ENCODE measurements at places on chromosomes 1 and 21. TPM values are rescaled to one million over a fixed set of nuclear protein-coding genes. Genes with fewer than 3 reads are reported as not detected.

The PROK1 gene
- polyA plus RNA-seq, result 0.07 TPM

The HUNK gene
- 1.1 TPM for polyA plus RNA-seq

The REN gene
- not detected for polyA plus RNA-seq

GRCh38 chr1:237556911-237557310 lies 333.8 kb downstream of the ZP4 start:
- H3K27me3 ChIP-seq, result no peaks in the 10 kb centered on the region
- DNase-seq, result no peak
- no peak overlapping the region for H3K4me3 ChIP-seq

GRCh38 chr1:41699861-41700248 lies 215.4 kb upstream of the EDN2 start:
- H3K36me3 ChIP-seq, result no peaks in the 10 kb centered on the region
- H3K4me1 ChIP-seq, result no peaks in the 10 kb centered on the region
- H3K4me3 ChIP-seq, result no peak overlapping the region
- DNase-seq, result no peak

- no peaks in the 10 kb centered on the region for H3K4me1 ChIP-seq
- no peak for DNase-seq
- no peaks in the 10 kb centered on the region for H3K27me3 ChIP-seq
- no peaks in the 10 kb centered on the region for H3K36me3 ChIP-seq
- no peak overlapping the region for H3K4me3 ChIP-seq
Observed at GRCh38 chr1:195946500-195946899, 661.7 kb downstream of the KCNT2 start.

DNA sequence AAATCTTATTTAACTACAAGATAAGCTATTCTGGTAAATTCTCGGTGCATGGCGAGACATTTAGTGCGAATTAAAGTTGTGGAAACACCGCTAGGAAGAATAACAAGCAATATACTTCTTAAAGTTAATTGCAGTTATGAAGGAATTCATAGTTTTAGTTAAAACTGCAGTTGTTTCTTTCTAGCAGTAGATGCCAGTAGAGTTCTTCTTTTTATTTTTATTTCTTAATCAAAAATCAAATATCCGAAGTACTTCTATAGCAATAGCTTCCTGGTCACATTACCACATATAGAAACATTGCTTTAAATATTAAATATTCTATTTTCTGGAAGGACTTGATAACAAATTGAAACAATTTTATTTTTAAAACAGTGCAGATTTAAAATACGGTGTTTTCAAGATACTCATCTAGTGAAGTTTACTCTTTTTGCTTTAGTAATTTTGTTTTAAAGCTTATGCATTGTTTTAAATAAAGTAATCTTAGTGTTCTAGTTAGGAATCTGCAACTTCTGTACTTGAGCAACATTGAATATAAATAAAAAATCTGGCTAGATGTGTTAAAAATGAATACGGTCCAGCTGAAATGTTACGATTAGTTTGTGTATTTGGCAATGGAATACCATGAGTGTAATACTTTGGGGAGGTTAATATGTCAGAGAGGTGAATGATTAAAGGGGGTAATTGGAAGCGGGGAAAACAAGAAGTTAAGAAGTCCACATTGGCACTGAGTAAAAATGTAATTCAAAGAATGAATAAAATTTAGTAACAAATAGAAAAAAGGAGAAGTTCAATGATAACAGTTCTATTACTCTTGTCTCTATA lies 2.7 kb upstream of the PRKACB start:
- no peaks in the 10 kb centered on the region for H3K4me1 ChIP-seq
- H3K27me3 ChIP-seq, result no peaks in the 10 kb centered on the region

- DNase-seq, result peak; percentile 29
- no peaks in the 10 kb centered on the region for H3K36me3 ChIP-seq
- no peak overlapping the region for H3K4me3 ChIP-seq
- H3K4me1 ChIP-seq, result no peaks in the 10 kb centered on the region
Observed at GRCh38 chr1:218474128-218474527, 129.0 kb downstream of the TGFB2 start.

The PLA2G2F gene
- polyA plus RNA-seq, result 0.01 TPM

The CYYR1 gene
- polyA plus RNA-seq, result 2.2 TPM

The PITHD1 gene
- polyA plus RNA-seq, result 32.4 TPM

DNA sequence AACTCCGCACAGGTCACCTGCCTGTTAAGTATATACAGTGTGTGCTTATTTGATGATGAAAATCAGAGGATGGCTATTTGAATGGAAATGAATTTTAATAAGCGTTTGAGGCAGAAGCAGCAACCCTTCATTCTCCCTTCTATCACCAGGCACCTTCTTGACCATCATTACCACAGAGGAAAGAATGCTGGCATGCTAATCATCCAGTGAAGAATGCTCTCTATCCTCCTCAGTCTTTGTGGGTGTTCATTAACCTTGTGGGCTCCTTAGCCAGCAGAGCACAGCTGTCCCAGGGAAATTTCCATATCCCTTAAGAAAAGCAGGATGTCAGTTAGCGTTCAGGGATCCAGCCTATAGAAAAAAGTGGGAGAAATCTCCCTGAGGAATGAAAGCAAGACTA lies 428.0 kb upstream of the CAMK1G start:
- no peaks in the 10 kb centered on the region for H3K36me3 ChIP-seq
- H3K4me3 ChIP-seq, result no peak overlapping the region
- H3K4me1 ChIP-seq, result no peaks in the 10 kb centered on the region
- H3K27me3 ChIP-seq, result no peaks in the 10 kb centered on the region
- DNase-seq, result no peak

The FNDC10 gene
- polyA plus RNA-seq, result 0.54 TPM

The CFAP57 gene
- not detected for polyA plus RNA-seq

The TMEM52 gene
- 4.6 TPM for polyA plus RNA-seq

GRCh38 chr1:116390195-116390594 lies 17.2 kb downstream of the ATP1A1 start:
- H3K27me3 ChIP-seq, result no peaks in the 10 kb centered on the region
- H3K4me1 ChIP-seq, result peaks cover 5% of the 10 kb centered on the region
- peaks cover 47% of the 10 kb centered on the region for H3K36me3 ChIP-seq
- peak; percentile 42 for DNase-seq

The DMRTA2 gene
- 0.03 TPM for polyA plus RNA-seq

The SHISAL2A gene
- not detected for polyA plus RNA-seq

DNA sequence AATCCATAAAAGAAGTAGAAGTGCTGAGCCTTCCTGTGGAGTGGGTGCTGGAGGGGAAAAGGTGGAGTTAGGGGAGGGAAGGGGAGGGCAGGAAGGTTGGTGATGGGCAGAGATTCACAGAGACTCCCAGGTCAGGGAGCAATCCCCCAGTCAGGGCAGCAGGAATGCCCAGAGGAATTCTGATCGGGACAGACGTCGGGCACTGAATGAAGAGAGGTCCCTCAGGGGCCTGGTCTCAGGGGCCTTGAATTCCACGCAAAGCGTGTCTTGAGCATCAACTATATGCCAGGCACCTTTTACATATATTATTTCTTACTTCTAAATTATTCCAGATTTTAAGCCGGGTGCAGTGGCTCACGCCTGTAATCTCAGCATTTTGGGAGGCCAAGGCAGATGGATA lies 7.2 kb upstream of the PADI1 start:
- no peak for DNase-seq
- no peak overlapping the region for H3K27ac ChIP-seq
- no peaks in the 10 kb centered on the region for H3K36me3 ChIP-seq
- no peaks in the 10 kb centered on the region for H3K4me1 ChIP-seq
- H3K4me3 ChIP-seq, result no peak overlapping the region

- H3K36me3 ChIP-seq, result peaks cover 47% of the 10 kb centered on the region
- no peak for DNase-seq
- H3K4me3 ChIP-seq, result no peak overlapping the region
- no peaks in the 10 kb centered on the region for H3K4me1 ChIP-seq
- H3K27me3 ChIP-seq, result no peaks in the 10 kb centered on the region
Observed at GRCh38 chr1:5969168-5969567, 23.1 kb downstream of the NPHP4 start.

- H3K4me3 ChIP-seq, result no peak overlapping the region
- H3K4me1 ChIP-seq, result no peaks in the 10 kb centered on the region
- no peaks in the 10 kb centered on the region for H3K27me3 ChIP-seq
Observed at GRCh38 chr21:26437326-26438009, 135.6 kb downstream of the CYYR1 start.

DNA sequence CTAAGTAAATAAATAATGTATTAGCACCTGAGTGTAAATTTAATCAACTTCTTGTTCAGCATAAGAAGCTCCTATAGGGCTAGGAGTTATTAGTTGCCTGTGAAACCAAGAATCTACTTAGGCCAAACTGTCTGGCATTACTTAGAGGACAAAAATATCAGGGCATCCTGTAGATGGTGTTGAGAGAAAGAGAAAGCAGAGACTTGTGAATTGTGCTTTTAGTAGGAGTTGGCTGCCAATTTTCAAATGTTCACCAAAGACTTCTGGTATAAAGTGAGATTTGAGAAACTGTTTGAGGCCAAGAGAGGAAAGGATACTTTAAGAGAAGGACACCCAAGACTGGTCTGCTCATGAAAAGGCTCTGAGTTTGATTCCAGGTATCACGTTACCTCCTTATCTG lies 315.5 kb upstream of the DEPDC1 start:
- H3K27ac ChIP-seq, result no peak overlapping the region
- no peaks in the 10 kb centered on the region for H3K36me3 ChIP-seq
- no peak for DNase-seq
- no peaks in the 10 kb centered on the region for H3K4me1 ChIP-seq

The RHOU gene
- polyA plus RNA-seq, result 41.9 TPM

DNA sequence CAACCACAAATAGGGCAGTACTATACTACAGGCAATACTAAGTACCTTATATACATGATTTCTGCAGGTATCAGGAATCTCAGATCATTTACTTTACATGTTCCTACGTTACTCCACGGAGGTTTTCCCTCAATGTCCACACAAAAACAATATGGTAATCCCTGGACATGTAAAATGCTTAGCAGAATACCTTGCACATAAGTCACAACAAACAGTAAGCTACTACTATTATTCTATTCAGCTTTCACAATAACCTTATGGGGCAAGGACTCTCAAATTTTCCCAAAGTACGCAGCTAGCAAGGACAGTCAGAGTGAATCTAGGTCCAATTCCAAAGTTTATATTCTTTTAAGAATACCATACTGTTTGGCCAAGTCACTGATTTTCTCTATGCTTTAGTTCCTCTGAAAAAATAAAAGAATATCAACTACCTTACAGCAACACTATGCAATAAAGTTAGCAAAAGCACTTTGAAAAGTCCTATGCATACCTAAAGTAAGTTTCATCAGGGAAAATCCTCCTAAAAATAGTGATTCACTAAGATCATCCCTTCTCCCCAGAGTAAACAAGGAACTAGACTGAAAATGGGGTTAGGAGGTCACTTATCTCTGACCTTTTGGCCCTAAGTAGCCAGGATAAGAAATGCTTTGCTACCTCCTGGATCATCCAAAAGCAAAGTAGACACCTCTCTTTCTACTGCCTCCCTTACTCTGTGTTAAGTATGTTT lies 67.4 kb downstream of the LUZP1 start:
- H3K27ac ChIP-seq, result peak overlapping the region; percentile 79
- H3K36me3 ChIP-seq, result peaks cover 6% of the 10 kb centered on the region
- DNase-seq, result no peak
- no peak overlapping the region for H3K4me3 ChIP-seq
- no peaks in the 10 kb centered on the region for H3K27me3 ChIP-seq
- peaks cover 25% of the 10 kb centered on the region for H3K4me1 ChIP-seq

GRCh38 chr1:178155481-178156255 lies 61.8 kb downstream of the RASAL2 start:
- H3K27ac ChIP-seq, result no peak overlapping the region
- DNase-seq, result peak; percentile 88
- peaks cover 3% of the 10 kb centered on the region for H3K36me3 ChIP-seq
- H3K4me1 ChIP-seq, result no peaks in the 10 kb centered on the region
- no peak overlapping the region for H3K4me3 ChIP-seq
- no peaks in the 10 kb centered on the region for H3K27me3 ChIP-seq

- no peaks in the 10 kb centered on the region for H3K27me3 ChIP-seq
- no peak overlapping the region for H3K27ac ChIP-seq
- DNase-seq, result no peak
- no peaks in the 10 kb centered on the region for H3K4me1 ChIP-seq
Observed at GRCh38 chr1:221294242-221294641, 415.0 kb downstream of the HLX start.

DNA sequence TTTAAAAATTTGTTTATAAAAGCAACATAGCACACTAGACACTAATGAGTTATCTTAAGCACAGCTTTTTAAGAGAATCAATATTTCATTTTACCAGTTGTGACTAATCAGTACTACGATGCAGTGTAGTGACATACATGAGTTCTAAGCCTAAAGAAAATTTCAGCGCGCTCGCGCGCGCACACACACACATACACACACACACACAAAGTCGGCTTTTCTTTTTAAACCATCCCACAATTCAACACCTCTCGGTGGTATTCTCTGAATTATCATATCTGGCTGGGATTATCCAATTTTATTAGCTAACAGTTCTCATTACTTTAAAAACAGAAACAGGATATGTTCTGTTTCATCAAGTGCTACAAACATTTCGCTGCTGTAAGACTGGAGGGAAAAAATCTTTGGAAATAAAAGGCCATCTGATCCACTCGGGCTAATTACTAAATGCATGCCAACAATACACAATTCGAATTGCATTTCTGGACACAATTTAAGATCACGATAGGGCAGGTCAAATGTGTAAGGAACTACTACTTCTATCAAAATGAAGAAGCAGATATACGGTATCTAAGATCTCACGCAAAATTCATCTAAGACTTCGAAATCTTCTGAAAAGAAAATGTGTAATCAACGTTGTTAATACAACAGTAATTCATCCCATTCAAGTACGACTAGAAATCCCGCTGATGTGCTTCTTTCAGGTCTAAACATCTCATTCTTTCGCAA lies 1.2 kb downstream of the TUT4 start:
- H3K27ac ChIP-seq, result peak overlapping the region; percentile 77
- peak overlapping the region; percentile 96 for H3K4me3 ChIP-seq
- DNase-seq, result peak; percentile 24
- H3K27me3 ChIP-seq, result no peaks in the 10 kb centered on the region

DNA sequence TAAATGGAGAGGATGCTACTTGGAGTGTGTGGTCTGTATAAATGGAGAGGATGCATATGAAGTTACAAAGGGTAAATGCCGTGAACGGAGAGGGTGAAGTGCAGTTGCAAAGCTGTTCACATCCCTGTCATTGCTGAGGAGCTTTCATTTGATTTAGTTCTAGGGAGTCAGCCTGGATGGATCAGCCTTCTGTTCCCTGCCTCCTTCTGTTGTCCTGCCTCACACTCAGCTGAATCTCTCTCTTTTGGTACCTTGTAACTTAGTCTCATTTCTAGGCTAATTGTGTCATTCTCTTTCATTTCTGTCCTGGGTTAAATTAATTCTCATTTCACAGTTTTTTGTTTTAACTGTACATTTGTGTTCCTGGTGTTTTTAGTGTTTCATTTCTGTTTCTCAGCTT lies 133.2 kb upstream of the COL6A1 start:
- H3K36me3 ChIP-seq, result no peaks in the 10 kb centered on the region
- no peak overlapping the region for H3K4me3 ChIP-seq
- H3K27me3 ChIP-seq, result no peaks in the 10 kb centered on the region
- DNase-seq, result no peak

- no peaks in the 10 kb centered on the region for H3K36me3 ChIP-seq
- no peak for DNase-seq
- H3K4me1 ChIP-seq, result no peaks in the 10 kb centered on the region
- peak within 1 kb of the TSS; percentile 18 for H3K4me3 ChIP-seq
- peaks cover 38% of the 10 kb centered on the region for H3K27me3 ChIP-seq
- H3K27ac ChIP-seq, result no peak within 1 kb of the TSS
Observed at GRCh38 chr1:177164380-177165068, at the start of gene ASTN1. Gene ASTN1 (minus strand): TSS chr1:177164712. CDS start chr1:177164676, 36 bp downstream.

The SEC16B gene
- polyA plus RNA-seq, result 43.5 TPM
